Thyroid gland (tissue), 4 donors: ENCODE measurements at places on chromosomes 16 and 17. TPM values are rescaled to one million over a fixed set of nuclear protein-coding genes. Genes with fewer than 3 reads are reported as not detected.

Gene KRTAP4-5
- total RNA-seq = not detected

Gene TBC1D3K
- not detected for total RNA-seq

GRCh38 chr17:77308861-77309726 lies 168.3 kb downstream of the SEC14L1 start:
- DNase-seq = no peak

DNA sequence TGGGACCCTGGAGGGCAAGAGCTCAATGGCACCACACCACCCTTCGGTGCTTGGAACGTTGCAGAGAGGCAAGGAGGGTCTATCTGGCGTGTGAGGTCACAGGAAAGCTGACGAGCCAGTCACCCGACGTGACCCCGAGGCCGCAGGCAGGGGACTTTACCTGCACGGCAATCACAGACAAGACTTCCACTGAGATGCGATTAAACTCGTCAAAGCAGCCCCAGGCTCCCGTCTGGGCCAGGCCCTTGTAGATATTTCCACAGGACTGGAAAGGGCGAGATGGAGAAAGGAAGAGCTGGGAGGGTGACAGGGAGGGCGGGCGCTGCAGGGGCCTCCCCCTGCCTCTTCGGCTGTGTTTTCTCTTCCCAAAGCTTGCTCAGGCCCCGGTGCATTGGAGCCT lies 78.3 kb downstream of the DNAH17 start:
- no peak for DNase-seq

DNA sequence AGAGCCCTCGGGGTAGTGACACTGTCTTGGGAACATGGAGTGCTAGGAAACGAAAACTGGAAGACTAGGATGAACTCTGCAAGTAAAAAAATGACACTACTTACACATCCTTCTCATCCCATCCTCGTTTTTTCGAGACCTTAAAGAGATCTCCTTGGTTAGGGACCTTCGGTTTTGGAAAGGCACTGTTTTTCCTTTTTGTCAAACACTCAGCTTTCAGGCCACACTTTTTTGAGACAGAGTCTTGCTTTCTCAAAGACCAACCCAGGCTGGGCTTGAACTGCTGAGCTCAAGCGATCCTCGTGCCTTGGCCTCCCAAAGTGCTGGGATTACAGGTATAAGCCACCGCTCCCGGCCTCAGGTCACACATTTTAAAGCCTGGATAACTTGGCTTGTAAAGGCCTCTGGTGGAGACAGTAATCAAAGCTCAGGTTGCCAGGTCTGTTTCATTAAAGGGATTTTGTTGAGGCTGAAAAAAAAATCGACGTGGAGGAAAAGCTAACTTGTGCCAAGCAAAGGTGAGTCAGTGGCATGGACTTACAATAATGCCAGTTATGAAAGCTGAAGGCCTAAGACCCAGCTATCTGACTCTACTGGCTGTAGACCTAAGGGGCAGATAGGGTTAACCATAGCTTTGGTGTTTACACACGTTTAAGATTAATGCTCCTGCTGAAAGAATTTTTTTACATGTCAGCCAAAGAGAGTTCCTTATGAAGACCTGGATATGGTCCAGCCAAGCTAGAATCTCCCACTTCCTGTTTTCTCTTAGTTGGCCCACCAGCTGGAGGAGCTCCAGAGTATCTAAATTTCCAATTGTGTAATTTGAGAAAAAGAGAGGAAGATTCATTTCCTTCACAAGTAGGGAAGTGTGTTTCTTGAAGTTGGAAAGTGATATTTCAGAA lies 823 bp downstream of the NBR1 start:
- peak; percentile 30 for DNase-seq

- no peak for DNase-seq
These were observed 581.7 kb downstream of the KCNJ2 start for GRCh38 chr17:70750983-70751382.

GRCh38 chr16:11452298-11452697 lies 107.0 kb downstream of the RMI2 start:
- DNase-seq = no peak
